ENCODE measurements at places on chromosomes 6 and 20.

- DNase-seq = no peak
These were observed 98.8 kb downstream of the SASH1 start for GRCh38 chr6:148441454-148441911.

DNA sequence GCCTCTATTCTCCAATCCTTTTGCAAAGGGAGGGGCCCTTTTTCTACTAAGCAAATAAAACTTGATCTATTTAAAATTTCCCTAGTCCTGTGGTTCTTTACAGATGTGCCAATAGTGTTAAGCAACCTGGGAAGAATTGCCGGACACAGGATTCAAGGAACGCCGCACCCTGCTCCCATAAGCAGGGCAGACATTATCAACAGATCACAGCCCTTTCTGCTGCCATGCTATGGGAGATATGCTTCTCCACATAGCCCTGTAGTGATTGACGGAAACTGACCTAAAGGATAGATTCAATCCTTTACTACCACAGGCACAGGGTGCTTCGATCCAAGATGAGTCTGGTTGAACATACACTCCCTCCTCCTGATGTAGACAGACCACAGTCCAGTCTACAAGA, 118.4 kb upstream of the TRAF3IP2 start:
- DNase-seq = no peak

DNA sequence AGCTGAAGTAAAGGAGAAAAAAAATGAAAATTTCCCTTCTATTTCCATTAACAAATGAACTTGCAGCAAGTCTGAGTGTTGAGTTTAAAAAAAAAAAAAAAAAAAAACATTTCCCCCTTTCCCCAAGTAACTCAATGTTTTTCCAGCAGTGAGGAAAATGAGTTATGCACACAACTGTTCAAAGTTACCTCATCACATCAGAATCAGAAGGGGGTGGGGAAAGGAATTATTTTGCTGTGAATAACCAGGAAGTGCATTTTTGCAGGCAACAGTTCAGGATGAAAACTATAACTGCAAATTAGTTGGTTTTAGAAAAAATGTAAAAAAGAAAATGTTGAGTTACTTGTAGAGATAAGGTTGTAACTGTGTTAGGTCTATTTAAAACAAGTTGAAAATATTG, 568.9 kb upstream of the CITED2 start:
- no peak for DNase-seq

- DNase-seq = peak; percentile 9
These were observed 212.4 kb upstream of the NT5E start for GRCh38 chr6:85237478-85237877.

DNA sequence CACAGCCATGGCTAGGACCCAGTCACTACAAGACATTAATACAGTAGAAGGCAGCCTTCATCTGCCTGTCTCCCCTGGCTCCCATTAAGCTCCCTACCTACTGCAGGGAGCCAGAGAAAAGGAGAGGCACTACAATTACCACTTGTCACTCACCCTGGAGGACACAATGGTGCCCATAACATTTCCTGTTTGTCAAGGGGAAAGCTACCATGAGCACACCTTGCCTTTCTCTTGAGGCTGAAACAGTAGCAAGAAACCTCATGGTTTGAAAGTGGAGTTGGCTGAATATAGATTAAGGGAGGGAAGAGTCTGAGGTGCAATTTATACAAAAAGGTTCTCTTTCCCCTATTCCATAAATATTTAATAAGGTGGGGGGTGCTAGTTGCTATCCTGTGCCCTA, 27.9 kb downstream of the STK38 start:
- no peak for DNase-seq

GRCh38 chr6:5174244-5174643, 86.5 kb downstream of the LYRM4 start:
- DNase-seq = no peak

DNA sequence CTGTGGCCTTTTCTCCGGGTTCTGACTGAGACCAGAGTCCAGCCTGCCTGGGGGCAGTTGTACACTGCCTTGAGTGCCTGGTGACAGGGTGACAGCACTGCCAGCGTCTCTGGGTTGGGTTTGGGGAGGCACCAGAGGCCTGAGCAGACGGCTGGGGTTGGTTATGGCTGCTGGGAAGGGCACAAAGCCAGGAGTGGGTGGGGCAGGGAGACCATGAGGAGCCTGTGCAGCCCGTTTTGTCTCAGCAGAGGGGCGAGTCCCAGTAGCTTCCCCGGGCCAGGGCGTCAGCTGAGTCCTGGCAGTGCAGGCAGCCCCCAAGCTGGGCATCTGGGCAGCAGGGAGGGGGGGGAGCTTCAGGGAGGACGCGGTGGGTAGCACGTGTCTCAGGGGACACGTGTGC, 15.3 kb upstream of the SULF2 start:
- no peak for DNase-seq

- DNase-seq = no peak
These were observed 183.7 kb downstream of the SYNE1 start for GRCh38 chr6:152453421-152453820.

Measured in neural progenitor cell (in vitro differentiated cells).